GM13976 (cell line): ENCODE measurements at places on chromosomes 2 and 18.
A peak's percentile ranks its signal among the peaks of the same experiment; 100 is the strongest.

DNA sequence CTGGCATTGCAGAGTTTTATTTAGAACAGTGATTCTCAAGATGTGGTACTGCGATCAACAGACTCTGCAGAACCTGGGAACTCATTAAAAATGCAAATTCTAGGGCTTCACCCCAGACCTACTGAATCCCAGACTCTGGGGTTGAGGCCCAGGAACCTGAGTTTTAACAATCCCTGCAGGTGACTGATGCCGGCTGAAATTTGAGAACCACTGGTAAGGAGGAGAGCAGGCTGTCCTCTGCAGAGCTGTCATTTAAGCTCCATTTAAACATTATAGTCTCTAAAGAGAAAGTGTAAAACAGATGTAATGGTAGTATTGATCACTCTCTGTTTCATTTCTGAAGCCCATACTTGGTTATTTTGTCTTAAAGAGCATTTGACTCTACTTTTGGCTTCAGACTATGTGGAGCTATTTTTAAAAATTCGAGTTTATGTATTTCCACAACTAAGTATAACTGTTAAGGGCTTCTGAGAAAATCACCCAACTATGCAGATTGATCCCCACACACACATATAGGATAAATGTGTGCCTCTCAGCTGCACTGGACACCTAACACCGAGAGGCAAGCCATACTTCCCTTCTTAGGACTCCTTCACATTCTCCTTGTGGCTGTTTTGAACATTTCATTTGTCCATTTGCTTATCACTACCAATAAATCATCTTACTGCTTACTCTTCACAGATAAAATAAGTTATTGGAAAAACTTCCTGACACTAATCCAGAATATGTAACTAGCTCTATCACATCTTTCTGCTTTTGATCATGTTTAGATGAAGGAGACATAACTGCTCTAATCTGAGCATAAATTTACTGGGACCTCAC lies 487.5 kb downstream of the DLGAP1 start:
- DNase-seq, result no peak

DNA sequence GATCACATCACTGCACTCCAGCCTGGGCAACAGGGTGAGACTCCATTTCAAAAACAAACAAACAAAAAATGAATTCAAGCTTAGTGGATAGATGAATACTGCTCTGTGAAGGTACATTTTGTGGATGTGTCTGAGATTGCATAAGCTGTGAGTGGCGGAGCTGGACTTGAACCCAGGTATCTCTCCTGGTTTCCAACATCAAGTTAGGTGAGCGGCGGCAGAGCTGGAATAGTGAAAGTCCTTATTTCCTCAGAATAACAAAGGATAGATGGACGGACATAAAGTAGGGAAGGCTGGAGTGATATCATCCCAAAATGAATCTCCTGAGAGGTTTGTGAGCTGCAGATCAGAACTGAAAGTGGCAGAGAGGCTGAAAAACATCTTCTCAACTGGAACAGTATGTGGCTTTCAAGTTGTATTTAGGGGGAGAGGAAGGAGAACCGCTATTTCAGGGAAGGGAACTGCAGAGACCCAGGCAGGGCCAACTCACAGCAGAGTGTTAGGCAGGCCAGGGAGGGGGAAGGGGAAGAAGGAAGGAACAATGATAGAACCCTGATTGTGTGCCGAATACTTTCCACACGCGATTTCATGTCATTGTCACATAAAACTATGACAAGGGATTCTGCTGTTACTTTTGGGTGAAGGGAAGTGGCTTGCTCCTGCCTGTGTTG lies 106.2 kb downstream of the LPIN1 start:
- DNase-seq, result no peak

DNA sequence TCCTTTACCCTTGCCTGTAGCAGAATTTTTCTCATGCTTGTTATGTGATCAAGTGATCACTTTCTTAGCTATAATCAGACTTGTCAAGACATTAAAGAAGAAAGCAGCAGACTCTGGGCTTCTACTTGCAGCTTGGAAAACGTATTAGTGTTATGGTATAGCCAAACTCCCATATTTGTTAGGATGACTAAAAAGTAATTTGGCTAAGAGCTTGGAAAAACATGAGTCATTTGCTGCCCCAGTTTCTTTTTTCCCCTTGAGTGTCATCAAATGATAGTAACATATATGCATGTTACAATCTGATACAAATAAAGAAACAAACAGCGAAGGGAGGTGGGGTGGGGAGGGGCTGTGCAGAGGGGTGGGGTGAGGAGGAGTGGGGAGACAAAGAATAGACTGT lies 155.5 kb downstream of the IKZF2 start:
- no peak for DNase-seq

DNA sequence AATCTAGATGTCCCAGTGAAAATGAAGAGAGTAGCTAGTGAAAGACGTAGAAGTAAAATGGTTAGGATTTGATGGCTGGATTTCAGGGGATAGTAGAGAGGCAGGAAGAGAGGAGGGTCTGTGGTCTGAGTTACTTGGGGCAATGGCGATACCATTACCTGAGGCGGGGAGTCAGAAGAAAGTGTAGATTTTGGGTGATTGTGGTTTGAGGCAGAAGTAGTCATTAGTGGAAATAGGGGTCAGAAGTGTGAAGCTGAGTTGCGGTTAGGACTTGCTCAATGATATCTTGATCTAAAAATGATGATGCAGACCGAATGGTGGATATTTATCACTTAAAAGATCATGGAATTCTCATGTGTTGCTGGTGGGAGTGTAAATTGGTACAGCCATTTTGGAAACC lies 41.0 kb downstream of the CEP192 start:
- no peak for DNase-seq

GRCh38 chr18:43596105-43596712 lies 318.9 kb upstream of the SYT4 start:
- DNase-seq, result peak; percentile 54

DNA sequence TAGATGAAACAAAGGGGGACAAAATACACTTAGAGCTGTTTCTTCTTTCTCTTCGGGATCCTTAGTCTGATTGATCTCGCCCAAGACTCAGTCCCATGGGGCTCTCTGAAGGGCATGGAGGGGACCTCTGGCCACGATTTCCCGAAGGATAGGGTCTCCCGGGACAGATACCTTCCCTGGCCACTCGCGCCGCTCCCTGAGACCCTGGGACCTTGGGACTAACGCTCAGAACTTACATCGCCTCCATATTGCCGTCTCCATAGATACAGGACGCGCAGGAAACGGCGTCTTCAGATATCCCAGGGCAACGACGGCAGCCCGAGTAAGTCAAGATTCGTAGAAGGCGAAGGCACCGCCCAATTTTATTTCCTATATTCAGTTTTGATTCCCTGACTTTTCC lies at the start of gene CFAP65:
Gene CFAP65, minus strand, starts transcription at position 265 of the 400 bp plus-strand sequence. CDS start 2,468 bp downstream, outside the sequence.
- no peak for DNase-seq

- DNase-seq, result no peak
Measured at GRCh38 chr2:44247924-44248323, 27.4 kb upstream of the SLC3A1 start.

GRCh38 chr2:120570001-120570400 lies 165.7 kb upstream of the GLI2 start:
- DNase-seq, result no peak

DNA sequence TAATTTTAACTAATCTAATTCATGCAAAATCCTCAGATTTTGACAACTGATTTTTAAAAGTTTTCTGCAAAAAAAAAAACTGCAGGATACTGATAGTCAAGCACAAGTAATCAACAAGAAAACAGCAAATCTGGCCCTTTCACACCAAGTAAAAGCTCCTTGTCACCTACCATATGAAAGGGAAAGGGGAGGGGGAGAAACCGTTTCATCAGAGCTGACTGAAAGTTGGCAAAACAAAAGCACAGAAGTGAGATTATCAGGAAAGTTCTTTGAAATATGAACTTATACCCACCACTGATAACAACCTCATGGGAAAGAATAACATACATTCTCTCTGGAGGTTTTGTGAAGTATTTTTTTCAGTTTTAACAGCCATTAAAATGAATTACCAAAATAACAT lies 38.7 kb downstream of the ZNF521 start:
- DNase-seq, result no peak

GRCh38 chr18:76923485-76924085 lies 101.2 kb downstream of the ZNF236 start:
- no peak for DNase-seq

DNA sequence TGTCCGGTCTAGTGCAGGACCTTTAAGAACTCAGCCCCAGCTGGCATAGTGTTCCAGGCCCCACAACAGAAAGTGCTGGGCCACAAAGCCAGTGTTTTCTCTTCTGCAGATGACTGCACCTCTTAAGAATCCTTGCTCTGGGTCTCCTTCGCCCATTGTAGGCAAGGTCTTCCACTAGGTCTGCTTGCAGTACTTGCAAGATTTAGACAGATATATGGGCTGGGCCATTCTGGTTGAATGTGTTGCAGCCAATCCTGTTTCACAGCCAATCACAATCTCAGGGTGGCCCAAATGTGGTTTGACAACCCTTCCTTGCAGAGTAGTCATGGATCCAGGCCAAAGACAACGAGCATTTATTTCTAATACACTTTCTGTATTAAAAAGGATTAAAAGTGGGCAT lies 13.1 kb upstream of the PIEZO2 start:
- no peak for DNase-seq

DNA sequence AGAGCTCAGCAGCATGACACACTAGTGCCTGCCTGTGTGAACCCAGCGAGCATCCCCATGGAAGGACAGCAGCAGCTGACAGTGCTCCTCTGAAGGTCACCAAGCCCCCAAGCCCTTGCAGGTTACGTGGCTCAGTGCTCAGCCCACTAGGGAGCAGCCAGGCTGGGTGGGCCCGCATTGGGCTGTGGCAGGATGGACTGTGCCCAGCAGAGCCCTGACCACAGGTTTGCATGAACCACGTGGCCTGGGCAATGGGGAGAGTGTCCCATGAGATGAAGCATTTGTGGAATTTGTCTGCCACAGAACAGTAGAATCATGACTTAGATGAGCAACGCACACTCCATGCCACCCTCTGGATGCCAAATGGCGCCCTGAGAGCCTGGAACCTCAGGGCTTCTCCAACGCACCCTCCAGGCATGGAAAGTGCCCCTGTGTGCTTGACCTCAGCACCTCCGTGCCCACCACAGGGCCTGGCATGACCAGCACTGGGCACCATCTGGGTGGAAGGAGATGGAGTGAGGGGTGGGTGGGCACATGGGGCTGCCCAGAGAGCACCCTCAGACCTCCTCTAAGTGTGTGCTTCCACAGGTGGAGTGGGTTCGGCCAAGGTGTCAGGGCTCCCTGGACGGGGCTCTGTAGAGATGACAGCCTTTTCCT lies 216.1 kb upstream of the RAB6C start:
- DNase-seq, result no peak

GRCh38 chr2:24855726-24856125 lies 62.5 kb downstream of the CENPO start:
- DNase-seq, result no peak

DNA sequence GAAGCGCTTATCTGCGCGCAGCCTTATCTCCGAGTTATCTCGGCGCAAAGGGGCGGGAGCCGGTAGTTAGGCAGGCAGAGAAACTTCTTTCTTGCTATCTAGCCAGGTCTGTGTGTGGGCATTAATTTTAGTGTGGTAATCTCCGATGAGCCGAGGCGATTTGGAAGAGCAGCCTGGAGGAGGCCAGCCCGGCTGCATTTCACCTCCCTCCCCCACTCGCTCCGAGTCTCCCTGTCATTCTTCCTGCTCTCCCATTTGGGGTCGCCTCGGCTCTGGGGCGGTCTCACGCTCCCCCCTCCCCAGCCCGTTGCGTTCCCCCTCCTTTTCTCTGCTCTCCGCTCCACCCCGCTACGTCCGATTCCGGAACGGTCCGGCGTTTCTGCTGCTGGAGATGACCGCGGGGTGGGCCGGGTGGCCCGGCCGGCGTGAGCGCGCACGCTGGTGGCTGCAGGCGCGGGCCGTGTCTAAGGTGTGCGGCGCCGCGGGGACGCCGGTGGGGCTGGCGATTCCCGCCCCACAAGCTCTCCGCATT lies 566 bp downstream of the GATA6 start:
- DNase-seq, result no peak

DNA sequence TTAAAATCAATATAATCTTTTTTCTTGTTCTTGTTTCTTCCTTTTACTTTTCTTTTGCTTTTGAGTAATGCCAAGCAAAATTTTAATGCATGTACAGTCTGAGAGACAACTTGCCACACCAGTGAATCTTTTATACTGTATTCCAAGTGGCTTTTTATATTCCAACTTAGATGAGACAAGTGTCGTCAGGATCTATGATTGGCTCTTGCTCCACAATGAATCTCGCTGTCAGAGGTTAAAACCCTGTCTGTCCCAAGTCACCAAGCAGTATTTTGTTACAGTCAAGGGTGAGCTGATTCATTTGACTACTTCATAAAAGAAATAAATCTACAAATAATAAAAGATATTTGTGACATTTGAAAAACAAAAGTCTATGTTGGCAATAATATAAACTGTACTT lies at the start of gene MSTN:
Gene MSTN, minus strand, starts transcription at position 129 of the 400 bp plus-strand sequence. CDS start 133 bp downstream, outside the sequence.
- no peak for DNase-seq

GRCh38 chr2:239161711-239162140 lies 239.1 kb downstream of the HDAC4 start:
- no peak for DNase-seq

DNA sequence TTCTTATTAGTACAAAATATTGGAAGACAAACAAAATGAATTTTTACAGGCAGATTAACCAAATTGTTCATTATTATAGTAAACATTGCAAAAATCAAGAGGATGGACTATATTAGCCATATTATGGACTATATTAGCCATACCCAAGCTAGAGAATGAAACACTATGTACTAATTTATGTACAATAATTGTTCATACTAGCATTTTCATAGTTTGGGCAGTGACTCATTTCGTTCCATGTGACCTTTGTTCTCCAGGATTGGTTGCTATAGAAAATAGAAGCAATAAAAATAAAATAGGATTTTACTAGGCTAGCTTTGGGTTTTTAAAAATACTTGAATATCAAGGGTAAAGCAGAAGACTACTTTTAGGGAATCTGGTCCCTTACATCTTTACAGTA lies 176.8 kb downstream of the ZEB2 start:
- no peak for DNase-seq

- no peak for DNase-seq
Measured at GRCh38 chr2:144546933-144547332, 27.0 kb upstream of the ZEB2 start.

GRCh38 chr2:172196768-172197431 lies 94.2 kb upstream of the DLX2 start:
- DNase-seq, result no peak

DNA sequence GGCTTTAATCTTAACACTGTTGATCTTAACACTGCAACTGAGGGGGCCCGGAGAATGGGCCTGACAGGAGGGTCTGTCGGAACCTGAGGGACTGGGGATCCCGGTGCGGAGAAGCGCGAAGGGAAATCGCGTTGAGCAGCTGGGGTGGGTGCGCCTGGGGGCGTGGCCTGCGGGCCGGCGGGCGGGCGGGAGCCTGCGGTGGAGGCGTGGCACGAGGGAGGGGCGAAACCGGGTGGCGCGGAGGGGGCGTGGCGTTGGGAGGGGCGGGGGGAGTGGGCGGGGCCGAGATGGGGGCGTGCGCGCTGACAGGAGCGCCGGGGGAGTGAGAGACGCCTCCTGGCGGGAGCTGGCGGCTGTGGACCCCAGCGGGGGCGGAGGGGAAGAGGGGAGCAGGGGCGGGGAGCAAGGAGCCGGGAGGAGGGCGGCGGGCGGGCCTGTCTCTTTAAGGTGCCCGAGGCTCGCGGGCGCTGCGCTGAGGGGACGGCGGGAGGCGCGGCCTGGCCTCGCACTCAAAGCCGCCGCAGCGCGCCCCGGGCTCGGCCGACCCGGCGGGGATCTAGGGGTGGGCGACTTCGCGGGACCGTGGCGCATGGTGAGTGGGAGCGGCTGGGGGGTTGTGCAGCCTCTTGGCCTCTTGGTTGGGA lies at the start of gene TWSG1:
Gene TWSG1, plus strand, starts transcription at position 445 of the 644 bp plus-strand sequence. CDS start 2,457 bp downstream, outside the sequence.
- DNase-seq, result peak; percentile 99

- no peak for DNase-seq
Measured at GRCh38 chr2:117862459-117862858, 48.0 kb downstream of the DDX18 start.
